ENCODE measurements at places on chromosomes 5 and 9. TPM values are rescaled to one million over a fixed set of nuclear protein-coding genes. Genes with fewer than 3 reads are reported as not detected.

The TMEM174 gene
- not detected for total RNA-seq

The SOX30 gene
- total RNA-seq, result not detected

The CBY3 gene
- not detected for total RNA-seq

The PRKAA1 gene
- total RNA-seq, result 90.0 TPM

The EHMT1 gene
- 51.8 TPM for total RNA-seq

The DTWD2 gene
- 1.6 TPM for total RNA-seq

The C9orf50 gene
- not detected for total RNA-seq

The PPIC gene
- 38.3 TPM for total RNA-seq

The TSLP gene
- total RNA-seq, result 0.61 TPM

The SGCD gene
- total RNA-seq, result under 0.01 TPM

The F12 gene
- 1.7 TPM for total RNA-seq

The VCAN gene
- total RNA-seq, result 14.1 TPM

The TAF1L gene
- total RNA-seq, result not detected

The SPOCK1 gene
- total RNA-seq, result 85.6 TPM

The SH2D3C gene
- 57.2 TPM for total RNA-seq

The FGF10 gene
- not detected for total RNA-seq

The WDR38 gene
- total RNA-seq, result not detected

The TTC23L gene
- 0.15 TPM for total RNA-seq

The F2RL2 gene
- 0.65 TPM for total RNA-seq

Measured in epithelial cell of umbilical artery (primary cell).